ENCODE measurements at places on chromosomes 5 and 9. TPM values are rescaled to one million over a fixed set of nuclear protein-coding genes. Genes with fewer than 3 reads are reported as not detected.

Gene PCDHA4
- total RNA-seq, result 4.1 TPM

Gene TNC
- total RNA-seq, result 254 TPM

Gene C8G
- 1.9 TPM for total RNA-seq

Gene LCN9
- not detected for total RNA-seq

Gene SOHLH1
- total RNA-seq, result not detected

Gene LRRTM2
- total RNA-seq, result 0.03 TPM

Gene HEMGN
- 0.16 TPM for total RNA-seq

Gene GABRA6
- not detected for total RNA-seq

Gene STKLD1
- total RNA-seq, result 1.9 TPM

Gene LCN15
- total RNA-seq, result not detected

Gene ELAVL2
- total RNA-seq, result 0.35 TPM

Gene SLC27A6
- not detected for total RNA-seq

Gene SHISAL2B
- total RNA-seq, result not detected

Gene IL5
- total RNA-seq, result not detected

Gene POLE3
- total RNA-seq, result 26.1 TPM

Gene SEMA5A
- 23.3 TPM for total RNA-seq

Gene CCL27
- total RNA-seq, result not detected

Gene WDR31
- 8.7 TPM for total RNA-seq

Gene CCDC180
- total RNA-seq, result 8.8 TPM

Gene IFNK
- not detected for total RNA-seq

Gene NAIP
- 43.1 TPM for total RNA-seq

Gene PCDHGB7
- total RNA-seq, result 15.1 TPM

Gene MOB3B
- total RNA-seq, result 22.5 TPM
